Retina (tissue), 1 donor: ENCODE measurements at places on chromosomes 1 and 21.

- no peak for DNase-seq
These were observed 214.6 kb upstream of the RGS18 start for GRCh38 chr1:191943684-191944083.

GRCh38 chr1:179883745-179884138, 1.7 kb downstream of the TOR1AIP1 start:
- no peak for DNase-seq

- no peak for DNase-seq
These were observed 122.6 kb upstream of the PPP2R5A start for GRCh38 chr1:212162635-212163034.

DNA sequence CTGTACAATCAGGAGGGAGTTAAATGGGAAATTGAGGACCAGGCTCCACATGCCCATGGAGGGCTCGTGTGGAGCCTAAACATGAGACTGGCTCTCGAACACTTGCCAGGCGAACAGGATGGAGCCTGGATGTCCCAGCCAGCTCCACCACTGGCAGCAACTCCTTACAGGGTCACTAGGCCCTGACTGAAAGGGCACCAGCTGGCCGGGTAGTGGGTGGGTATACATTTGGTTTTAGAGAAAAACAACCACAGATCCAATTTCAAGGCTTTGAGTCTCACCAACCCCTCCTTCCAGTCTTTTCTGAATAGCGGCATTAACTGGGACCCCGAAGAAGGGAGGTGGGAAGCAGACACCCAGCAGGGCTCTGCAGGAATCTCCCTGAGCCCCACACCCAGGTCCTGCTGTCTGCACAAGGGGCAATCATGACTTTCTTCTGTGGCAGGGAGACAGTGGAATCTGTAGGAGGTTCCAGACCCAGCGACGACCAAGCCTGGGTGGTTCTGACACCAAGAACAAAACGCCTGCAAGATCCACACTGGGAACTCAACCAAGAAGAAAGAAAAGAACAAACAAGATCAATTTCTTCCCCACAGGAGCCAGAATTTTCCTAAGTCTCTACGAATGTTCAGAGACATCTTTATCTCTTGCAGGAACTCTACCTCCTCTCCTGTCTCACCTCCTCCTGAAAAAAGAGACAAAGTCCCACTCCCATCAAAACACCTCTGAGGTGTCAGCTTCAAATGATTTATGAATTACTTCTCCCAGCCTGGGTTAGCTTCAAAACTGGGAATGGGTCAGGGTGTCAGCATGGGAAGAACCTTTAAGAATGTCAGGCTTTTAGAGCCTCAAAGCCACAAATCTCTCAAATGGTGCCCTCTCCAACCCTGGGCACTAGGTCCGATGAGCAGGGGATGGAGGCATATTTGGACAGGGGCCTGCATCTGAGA, 26.5 kb upstream of the SRP9 start:
- DNase-seq, result no peak

DNA sequence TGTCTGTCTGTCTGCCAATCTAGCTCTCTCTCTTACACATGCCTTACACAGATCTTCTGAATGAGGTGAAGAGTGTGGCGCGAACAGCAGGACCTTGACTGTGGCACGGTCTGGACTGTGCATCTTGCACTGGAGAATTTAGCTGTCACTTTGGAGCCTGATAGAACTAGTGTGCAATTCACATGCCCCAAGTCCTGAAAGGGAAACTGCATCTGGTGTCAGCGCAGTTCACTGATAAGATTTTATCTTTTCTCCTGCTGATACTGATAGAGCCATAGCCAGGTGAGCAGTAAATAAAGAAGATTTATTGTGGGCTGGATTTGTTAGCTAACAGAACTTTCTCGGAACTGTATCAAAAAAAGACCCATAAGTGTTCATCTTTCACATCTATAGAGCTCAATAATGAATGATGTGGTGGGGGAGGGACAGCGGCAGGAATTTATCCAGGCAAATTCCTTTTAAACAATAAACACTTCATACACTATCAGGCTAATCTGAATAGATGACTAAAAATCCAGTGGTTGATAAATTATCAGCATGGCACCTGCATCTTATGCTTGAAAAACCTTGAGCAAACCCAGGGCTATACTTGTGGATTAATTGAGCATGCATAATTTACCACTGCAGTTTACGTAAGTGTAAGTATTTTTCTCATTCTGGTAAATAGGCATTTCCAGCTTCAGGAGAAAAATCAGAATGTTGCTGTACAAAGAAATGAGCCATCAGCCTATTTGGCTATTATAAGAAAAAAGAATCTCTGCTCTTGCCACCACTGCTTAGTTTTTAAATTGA, 104.1 kb downstream of the NTNG1 start:
- DNase-seq, result peak; percentile 11

GRCh38 chr1:17865912-17866739, 111.0 kb downstream of the ACTL8 start:
- DNase-seq, result no peak

- DNase-seq, result peak; percentile 73
These were observed 401 bp downstream of the ERRFI1 start for GRCh38 chr1:8025671-8026144.

DNA sequence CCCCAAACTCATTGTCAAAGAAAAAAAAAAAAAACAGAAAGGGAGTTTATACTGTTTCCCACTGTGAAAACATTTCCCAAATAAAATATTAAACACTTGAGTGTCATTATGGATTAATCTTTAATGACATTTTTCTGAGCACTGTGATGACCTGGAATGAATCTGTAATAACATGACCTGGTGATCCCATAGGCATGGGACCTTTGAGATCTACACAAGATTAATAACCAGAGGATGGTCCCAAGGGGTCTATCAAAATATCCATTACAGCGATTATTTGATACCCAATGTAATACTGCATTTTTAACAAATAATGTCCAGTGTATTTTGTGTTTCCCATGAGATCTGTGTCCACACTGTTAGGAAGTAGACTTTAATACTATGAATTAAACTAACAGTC, 32.4 kb upstream of the NCAM2 start:
- no peak for DNase-seq

DNA sequence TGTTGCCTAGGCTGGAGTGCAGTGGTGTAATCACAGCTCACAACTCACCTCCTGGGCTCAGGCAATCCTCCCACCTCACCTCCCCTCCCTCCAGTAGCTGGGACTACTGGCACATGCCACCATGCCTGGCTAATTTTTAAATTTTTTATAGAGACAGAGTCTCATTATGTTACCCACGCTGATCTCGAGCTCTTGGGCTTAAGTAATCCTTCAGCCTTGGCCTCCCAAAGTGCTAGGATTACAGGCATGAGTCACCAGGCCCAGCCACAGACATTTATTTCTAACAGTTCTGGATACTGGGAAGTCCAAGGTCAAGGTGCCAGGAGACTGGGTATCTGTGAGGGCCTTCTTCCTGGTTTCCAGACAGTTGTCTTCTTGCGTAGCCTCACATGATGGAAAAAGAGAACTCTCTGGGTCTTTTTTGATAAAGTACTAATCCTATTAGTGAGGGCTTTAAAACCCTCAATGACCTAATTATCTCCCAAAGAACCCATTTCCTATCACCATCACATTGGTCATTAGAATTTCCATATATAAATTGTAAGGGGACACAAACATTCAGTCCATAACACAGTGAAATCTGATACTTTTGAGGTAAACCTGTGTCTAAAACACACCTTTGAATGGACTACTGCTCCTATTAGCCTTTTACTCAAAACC, 67.9 kb downstream of the PHACTR4 start:
- DNase-seq, result peak; percentile 9

- DNase-seq, result peak; percentile 23
These were observed 5.9 kb downstream of the TBX15 start for GRCh38 chr1:118982266-118982665.

DNA sequence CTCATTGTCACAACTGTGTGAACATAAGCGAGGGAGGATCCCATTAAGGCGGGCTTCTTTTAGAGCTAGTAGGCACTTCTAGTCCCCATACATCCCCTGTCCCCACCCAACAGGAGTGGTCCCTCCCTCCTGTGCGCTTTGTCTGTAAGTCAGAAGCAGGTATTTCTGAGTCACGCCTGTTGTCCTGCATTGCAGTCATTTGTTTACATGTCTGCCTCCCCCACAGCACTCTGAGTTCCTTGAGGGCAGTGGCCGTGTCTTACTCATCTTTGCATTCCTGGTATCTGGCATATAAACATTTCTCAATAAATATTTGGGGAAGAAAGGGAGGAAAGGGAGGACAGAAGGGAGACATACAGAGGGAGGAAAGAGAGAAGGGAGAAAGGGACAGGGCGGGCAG, 40.3 kb downstream of the PLEKHA6 start:
- DNase-seq, result no peak

- DNase-seq, result no peak
These were observed 11.4 kb upstream of the MAGOH start for GRCh38 chr1:53249706-53250105.

GRCh38 chr1:232327899-232328298, 302.0 kb downstream of the SIPA1L2 start:
- DNase-seq, result peak; percentile 48

- no peak for DNase-seq
These were observed 5.1 kb downstream of the DISC1 start for GRCh38 chr1:231631717-231632116.

DNA sequence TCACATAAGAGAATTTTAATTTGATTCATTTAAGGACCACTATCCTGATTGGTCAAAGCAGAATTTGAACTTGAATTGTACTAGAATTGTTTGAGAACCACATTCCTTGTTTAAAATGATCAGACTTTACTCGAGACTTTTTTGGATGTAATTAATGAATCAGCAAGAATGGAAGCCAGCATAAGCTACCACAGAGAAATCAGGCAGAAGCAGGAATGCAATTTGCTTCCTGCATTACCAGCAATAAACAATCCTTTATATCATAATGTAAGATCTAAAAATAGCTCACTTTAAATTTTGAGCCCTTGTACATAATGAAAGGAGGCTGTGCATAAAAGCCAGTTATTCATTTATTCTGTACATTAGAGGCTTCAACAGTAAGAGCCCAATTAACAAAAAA, 119.8 kb upstream of the BACE2 start:
- DNase-seq, result no peak

DNA sequence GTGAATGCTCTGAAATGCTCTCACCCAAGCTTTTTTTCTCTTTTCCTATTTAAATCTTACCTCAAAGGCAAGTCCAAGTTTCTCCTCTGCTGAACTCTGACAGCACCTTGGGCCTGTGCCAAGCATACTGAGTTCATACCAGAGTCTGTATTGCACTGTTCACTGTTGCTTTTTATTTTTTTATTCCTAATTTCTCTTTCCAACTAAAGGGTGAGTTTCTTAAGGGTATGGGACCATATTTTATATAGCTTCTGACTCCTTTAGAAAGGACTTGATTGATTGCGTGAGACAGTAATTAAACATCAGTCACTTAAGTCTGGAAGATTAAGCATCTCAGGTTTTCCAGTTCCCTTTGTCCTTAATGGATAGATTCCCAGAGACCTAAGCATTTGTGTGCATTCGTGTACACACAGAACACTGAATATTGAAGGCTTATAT, 69.9 kb downstream of the CACHD1 start:
- DNase-seq, result no peak

GRCh38 chr1:172473842-172474241, 30.0 kb upstream of the PIGC start:
- no peak for DNase-seq

DNA sequence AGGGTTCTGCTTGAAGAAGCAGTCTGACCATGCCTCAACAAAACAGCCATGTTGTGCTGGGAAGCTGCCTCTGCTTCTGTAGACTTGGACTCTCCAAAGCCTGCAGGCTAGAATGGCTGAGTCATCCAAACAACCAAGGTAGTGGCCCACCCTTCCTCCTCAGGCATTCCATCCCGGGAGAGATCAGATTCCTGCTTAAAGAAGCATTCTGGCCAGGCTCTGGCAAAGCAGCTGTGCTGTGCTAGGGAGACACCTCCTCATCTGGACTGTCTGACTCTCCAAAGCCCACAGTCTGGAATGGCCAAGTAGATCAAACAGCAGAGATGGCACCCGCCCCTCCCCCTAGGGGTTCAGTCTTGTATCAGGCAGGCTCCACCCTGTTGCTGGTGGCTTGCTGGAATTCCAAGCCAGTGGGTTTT, 38.3 kb upstream of the F3 start:
- no peak for DNase-seq

- no peak for DNase-seq
These were observed 580.2 kb downstream of the SMYD3 start for GRCh38 chr1:245926888-245927287.

DNA sequence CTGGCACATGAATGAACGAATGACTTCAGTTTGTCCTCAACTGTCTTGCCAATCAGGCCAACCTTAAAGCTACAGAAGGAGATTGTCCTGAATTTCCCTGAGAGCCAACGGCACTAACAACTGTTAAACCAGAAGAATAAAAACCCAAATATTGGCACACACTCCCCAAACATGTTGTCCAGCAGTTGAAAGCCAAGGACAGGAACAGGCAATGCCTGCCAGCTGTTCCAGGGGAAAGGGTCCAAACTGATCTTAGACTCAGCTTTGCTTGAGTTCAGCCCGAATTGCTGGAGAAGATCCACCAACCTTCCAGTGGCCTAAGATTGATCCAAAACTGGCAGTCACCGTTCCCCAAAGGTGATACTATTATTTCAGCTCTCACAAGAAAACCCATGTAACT, 22.4 kb upstream of the AHCTF1 start:
- no peak for DNase-seq

DNA sequence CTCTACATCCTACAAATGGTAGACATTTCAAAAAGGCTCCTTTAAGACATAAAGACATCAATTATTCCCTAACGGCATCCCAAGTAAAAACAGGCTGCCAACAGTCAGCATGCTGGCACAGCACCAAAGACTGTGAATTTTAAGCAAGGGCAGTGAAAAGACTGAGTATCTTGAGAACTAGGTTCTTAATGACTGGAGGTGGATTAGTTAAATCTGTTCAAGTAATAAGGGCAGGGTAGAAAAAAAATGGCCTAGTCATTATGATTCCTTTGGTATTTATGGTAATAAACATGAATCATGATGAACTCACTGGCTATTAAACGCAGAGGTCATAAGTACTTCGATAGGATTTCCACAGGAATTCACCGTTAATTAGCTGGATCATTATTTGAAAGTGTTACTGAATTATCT, 75.2 kb downstream of the KIFAP3 start:
- no peak for DNase-seq

- no peak for DNase-seq
These were observed 23.3 kb upstream of the ZNF326 start for GRCh38 chr1:89971600-89971999.

- no peak for DNase-seq
These were observed 52.8 kb upstream of the SELENON start for GRCh38 chr1:25747046-25747719.
